ENCODE measurements at places on chromosomes 16 and 17.
A peak's percentile ranks its signal among the peaks of the same experiment; 100 is the strongest.

DNA sequence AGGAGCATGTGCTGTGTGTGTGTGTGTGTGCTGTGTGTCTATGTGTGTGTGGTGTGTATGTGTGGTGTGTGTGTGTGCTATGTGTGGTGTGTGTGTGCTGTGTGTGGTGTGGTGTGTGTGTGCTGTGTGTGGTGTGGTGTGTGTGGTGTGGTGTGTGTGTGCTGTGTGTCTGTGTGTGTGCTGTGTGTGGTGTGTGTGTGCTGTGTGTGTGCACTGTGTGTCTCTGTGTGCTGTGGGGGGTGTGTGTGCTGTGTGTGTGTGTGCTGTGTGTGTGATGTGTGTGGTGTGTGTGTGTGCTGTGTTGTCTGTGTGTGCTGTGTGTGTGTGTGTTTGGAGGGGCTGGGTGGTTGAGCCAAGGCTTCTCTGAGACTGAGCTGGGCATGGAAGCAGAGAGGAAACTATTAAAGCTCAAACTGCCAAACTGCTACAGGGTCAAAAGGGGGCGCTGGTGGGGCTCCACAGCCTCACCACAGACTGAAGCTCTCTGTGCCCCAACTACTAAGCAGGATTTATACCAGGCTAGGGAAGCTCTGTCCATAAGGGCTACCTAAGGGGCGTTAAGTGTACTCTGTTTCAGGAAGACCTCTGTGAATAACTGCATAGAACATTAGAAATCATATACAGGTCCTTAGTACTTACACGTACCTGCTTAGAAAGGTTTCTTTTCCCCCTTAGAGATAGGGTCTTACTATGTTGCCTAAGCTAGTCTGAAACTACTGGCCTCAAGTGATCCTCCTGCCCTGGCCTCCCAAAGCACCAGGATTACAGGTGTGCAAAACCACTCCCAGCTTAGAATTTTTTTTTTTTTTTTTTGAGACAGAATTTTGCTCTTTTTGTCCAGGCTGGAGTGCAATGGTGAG is 27.8 kb upstream of the GHDC start:
- H3K36me3 ChIP-seq, result peaks cover 80% of the 10 kb centered on the region
- no peaks in the 10 kb centered on the region for H3K27me3 ChIP-seq
- H3K4me3 ChIP-seq, result no peak overlapping the region
- no peak overlapping the region for H3K27ac ChIP-seq

DNA sequence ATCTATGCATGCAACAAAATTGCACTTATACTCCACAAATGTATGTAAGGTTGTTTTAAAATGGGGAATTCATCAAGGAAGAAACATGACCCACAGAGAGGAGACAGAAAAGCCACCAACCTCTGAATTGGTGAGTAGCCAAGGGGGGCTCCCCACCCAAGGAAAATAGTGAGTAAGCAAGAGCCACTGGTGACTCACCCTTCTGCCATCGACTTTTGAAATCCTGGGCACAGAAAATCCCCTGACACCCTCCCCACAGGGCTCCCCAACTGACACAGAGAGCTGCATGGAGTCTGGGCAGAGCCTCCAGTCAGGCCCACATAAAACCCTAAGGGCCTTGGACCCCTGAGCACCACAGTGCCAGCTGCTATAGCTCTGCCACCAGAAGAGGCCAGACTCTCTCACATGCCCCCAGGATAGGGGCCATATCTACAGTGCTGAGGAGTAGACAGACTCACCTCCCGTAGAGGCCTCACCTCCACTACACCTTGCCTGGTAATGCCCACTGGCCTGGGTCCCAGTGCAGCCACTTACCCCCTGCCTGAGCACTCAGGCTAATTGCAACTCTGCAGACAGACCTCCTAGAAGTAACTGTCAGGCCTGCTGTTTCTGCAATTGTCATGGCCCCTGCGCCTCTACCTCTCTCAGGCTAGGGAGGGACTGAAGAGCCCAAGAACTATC is 244.7 kb upstream of the WSB1 start:
- no peaks in the 10 kb centered on the region for H3K4me1 ChIP-seq
- no peak for DNase-seq
- peaks cover 3% of the 10 kb centered on the region for H3K27me3 ChIP-seq
- no peak overlapping the region for H3K27ac ChIP-seq
- H3K36me3 ChIP-seq, result no peaks in the 10 kb centered on the region

DNA sequence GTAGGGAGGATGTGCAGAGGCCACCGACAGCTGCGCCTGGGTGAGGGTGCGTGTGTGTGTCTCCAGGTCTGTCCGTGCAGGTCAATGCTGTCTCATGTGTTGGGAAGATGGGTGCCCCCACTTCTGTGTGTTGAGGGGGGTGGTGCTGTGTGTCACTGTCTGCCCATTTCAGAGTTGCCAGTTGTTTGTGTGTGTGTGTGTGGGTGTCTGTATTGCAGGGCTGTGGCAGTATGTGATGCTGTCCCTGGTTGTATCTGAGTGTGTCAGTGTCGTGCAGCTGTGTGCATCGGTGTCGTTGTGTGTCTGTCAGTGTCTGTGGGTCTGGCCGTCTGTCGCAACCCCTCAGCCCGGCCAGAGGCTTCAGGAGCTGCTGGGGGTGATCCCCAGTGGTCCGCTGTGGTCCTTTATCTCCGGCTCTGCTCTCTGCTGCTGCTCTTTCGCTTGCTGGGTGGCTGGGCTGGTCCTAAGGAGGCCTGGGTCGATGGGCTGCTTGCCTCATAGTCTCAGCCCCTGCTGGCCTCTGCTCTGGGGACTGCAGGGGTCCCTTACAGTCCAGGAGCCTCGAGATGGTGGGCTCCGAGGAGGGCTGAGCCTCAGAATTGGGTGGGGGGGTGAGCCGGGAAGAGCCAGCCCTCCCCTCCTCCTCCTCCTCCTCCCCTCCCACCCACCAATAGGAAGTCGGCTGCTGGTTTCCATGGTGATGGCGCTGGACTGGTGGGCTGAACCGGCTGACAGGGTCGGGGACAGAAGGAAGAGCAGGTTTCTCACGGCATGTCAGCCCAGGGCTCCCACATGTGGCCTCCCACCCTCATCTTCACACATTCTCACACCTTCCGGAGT is at the start of gene TSPOAP1:
Gene TSPOAP1 (minus strand): TSS at position 601 of the 840 bp plus-strand sequence. CDS start 875 bp downstream, outside the sequence.
- DNase-seq, result peak; percentile 80
- peak within 1 kb of the TSS; percentile 87 for H3K27ac ChIP-seq
- no peaks in the 10 kb centered on the region for H3K27me3 ChIP-seq
- peaks cover 19% of the 10 kb centered on the region for H3K36me3 ChIP-seq
- peaks cover 54% of the 10 kb centered on the region for H3K4me1 ChIP-seq
- peak within 1 kb of the TSS; percentile 84 for H3K4me3 ChIP-seq

- no peak overlapping the region for H3K27ac ChIP-seq
- H3K27me3 ChIP-seq, result no peaks in the 10 kb centered on the region
- H3K36me3 ChIP-seq, result no peaks in the 10 kb centered on the region
Observed at GRCh38 chr16:17273142-17273561, 197.6 kb downstream of the XYLT1 start.
